ENCODE measurements at places on chromosomes 4 and X. TPM values are rescaled to one million over a fixed set of nuclear protein-coding genes. Genes with fewer than 3 reads are reported as not detected.
A peak's percentile ranks its signal among the peaks of the same experiment; 100 is the strongest.

Gene TADA2B
- polyA plus RNA-seq: 7.3 TPM

GRCh38 chrX:57596516-57596915 is 4.7 kb downstream of the ZXDB start:
- DNase-seq: no peak

Gene LANCL3
- polyA plus RNA-seq: not detected

Gene GJB1
- not detected for polyA plus RNA-seq

- no peak for DNase-seq
Measured at GRCh38 chr4:97475621-97476020, 667.7 kb downstream of the STPG2 start.

DNA sequence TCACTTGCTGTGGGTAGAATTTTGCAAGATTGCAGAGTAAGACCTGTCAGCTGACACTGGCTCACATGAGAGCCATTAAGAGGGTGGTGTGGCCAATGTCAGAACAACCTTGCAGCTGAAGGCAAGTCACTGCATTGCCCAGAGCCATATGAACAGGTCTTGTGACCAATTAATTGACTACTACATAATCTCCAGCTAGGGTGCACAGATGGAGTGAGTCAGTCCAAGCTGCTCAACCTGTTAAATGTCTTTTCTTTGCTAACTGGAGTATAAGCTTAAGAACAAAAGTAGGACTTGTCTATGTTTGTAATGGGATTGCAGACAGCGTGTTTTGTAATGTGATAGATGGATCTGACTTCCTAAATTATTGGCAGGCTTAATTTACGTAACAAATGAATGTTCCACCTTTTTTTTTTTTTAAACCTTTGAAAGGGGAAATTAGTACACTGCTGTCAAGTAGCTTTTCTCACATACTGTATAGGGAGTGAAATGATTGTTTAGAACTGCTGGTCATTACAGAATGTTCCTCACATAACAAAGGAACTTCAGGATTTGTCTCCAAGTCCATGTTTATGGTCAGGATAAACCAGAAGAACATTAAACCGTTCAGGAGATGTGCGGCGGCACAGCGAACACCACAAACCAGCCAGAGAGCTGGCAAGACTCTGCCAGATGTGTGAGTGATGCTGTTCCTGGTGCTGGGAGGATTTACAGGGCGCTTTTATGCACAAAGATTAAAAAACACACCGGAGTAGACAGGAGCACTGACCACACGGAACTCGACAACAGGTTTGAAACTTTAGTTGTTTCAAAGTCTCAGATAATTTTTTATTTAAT is 37.0 kb downstream of the FNIP2 start:
- no peak for DNase-seq

Gene CCDC158
- 0.10 TPM for polyA plus RNA-seq

- no peak for DNase-seq
Measured at GRCh38 chr4:110472583-110473329, 3.2 kb upstream of the ENPEP start.

DNA sequence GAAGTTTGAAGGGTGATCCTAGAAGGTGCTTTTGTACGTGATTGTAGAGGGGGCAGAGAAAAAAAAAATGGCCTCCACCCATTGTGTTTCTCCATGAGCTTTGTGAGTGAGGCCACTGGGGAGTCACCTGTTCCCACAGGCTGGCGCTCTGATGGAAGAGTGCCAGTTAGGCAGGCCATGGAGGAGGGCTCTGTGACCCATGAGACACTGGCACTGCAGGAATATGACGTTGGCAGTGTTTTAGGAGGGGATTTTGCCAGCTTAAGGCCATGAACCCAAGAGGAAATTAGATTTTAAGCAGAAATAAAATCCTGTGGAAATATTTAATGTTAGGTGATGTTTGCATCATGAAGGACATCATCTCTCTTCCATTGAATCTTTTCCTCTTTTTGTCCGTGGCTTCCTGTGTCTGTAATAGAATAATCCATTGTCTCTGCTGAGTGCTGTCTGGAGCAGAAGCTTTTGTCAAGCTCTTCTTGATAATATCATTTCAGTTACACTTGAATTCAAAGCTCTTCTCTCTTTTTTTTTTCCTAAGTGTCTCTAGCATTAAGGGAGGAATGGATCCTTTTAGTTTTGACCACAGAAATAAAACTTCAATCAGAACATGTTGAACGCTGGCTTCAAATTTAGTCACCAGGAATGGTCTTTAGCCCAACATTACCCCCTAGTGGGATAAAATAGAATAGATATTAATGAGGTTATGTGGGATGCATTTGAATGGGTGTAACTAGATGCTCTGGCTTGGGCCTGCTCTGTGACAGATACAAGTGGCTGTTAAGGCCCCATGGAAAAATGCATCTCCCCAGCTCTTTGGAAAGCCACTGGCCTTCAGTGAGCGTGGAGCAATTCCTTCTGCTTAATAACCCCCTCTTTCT is 41.0 kb upstream of the UCP1 start:
- no peak for DNase-seq

Gene KIAA1210
- polyA plus RNA-seq: not detected

DNA sequence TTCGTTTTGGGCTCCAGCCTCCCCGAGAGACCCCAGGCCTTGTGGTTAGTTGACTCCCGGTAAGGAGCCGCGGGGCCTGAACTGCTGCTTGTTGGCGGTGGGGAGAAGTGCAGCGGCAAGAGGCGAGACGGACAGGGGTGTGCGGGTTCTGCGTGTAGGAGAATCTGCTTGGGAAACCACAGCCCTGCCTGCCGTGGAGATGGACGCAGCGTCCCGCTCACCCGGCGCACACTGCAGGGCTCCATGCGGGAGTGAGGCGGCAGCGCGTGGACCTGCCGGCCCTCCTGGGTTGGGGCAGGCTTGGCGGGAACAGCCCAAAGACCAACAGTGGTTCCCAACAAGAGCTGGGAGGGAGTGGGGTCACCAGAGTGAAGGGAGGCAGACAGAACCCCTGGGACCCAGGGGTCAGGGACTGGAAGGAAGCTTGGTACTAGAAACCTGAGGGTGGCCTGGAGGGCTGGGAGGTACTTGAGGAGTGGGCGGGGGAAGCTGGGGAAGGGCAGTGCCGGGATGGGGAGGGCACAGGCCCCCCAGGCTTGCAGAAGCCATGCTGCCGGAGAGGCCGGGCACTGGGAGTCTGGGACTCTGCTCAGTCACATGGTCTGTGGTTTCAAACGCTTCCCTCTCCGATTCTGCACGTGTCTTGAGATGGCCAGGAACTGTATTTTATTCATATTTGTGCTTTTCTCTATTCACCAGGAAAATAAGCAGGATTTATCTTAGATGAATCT is 70.8 kb downstream of the RGS12 start:
- DNase-seq: no peak

DNA sequence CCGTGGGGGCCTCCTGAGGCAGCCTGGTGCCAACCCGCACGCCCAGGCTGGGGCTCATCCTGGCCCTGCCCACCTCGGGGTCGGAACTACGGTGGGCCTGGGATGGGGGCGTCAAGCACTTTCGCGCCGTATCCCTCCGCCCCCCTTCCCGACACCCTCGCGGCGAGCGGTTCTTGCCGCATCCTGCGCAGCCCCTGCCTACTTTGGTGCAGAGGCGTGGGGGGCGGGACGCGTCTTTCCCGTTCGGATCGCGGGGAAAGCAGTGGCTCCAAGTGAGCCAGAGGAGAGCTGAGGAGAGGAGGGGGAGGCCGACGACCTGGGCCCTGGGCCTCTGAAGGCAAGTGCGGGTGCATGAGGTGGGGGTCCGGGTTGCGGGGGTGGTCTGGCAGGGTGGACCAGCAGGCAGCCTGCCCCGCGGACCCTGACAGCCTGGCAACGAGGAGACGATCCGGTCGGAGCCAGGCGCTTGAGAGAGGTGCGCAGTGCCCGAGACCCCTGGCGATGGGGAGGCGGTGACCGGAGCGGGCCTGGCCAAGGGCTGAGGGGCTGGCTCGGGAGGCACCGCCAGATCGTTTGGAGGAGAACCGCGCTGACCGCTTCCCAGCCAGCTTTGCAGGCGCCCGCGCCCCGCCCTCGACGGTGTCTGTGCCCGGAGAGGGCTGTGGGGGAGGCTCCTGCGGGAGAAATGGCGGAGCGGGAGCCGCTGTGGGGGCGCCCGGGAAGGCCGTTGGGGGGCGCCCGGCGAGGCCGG is at the start of gene GPRASP2:
GPRASP2 (plus strand) TSS at position 233 of the 751 bp plus-strand sequence. CDS start 2,422 bp downstream, outside the sequence.
- DNase-seq: no peak

DNA sequence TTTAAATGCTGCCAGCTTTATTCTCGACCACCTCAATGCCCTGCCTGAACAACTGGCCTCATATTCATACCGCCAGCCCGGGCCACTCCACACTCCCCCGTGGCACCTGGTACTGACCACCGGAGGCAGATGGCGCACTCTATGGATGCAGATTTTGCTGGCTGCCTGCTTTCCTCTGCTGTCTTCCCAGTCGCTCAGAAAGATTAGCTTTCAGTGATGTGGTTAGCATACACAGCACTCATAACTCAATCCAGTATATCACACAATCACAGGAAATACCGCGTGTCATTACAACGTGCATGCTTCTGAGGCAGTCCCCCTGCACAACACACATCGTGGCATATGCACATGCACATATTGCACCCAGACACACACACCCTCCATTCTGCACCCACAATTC is 147.2 kb upstream of the BCOR start:
- DNase-seq: no peak

- DNase-seq: no peak
Measured at GRCh38 chrX:100358766-100359165, 51.3 kb downstream of the PCDH19 start.

- no peak for DNase-seq
Measured at GRCh38 chrX:124820738-124821137, 474.4 kb downstream of the SH2D1A start.

- DNase-seq: no peak
Measured at GRCh38 chr4:39169426-39169825, 12.9 kb upstream of the WDR19 start.

Gene FGFBP2
- not detected for polyA plus RNA-seq

Gene MAGEB6
- not detected for polyA plus RNA-seq

DNA sequence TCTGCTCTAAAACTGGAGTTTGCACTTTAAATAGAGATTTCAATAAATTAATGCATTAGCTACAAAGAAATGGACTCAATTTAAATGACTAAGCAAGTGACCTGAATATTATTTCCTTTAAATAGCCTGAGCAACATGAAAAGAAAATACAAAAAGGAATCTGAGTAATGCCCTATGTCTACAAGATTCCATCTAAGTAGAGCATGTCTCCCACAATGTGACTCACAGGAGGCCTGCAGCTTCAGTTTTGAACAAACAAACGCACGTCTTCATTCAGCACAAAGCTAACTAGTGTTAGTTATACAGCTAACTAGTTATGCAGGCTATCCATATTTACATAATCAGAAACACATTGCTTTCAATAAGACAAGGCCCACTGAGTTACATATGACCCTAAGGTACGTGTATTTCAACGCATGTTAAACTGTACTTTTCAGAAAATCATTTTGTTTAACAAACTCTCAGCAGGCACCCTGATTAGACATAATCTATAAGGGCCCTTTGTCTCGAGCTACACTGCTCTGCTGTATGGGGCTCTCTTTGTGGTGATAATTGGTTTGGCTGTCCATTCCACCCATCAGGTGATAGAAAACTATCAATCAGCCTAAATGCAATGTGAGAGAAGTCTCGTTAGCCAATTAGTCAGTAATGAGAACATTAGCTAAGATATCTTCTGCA is 116.5 kb downstream of the MAML3 start:
- peak; percentile 66 for DNase-seq

GRCh38 chr4:65825116-65825753 is 154.9 kb upstream of the EPHA5 start:
- no peak for DNase-seq

GRCh38 chr4:101355767-101356702 is 8.7 kb upstream of the PPP3CA start:
- no peak for DNase-seq

DNA sequence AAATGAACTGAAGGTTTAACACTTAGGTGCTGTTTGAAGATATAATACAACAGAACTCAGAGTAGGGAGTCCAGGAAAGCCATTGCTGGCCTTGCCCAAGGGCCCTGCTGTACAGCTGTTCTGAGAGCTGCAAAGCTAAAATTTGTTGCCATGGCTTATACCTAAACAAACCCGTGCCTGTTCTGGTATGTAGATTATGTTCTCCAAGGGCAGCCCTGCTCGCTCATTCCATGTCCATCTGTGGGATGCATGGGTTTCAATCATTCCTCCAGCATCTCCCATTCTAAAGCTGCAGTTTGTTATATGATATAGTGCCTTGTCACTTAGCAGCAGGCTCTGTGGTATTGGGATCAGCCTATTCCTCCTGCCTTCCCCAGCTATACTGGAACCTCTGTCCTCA is 80.8 kb upstream of the BMPR1B start:
- DNase-seq: no peak

GRCh38 chrX:68829582-68830418 is 979 bp downstream of the EFNB1 start:
- no peak for DNase-seq

GRCh38 chrX:153973127-153974002 is 811 bp downstream of the TMEM187 start:
- DNase-seq: no peak

Gene FAM9B
- not detected for polyA plus RNA-seq

GRCh38 chr4:85979276-85979675 is 380.6 kb downstream of the MAPK10 start:
- DNase-seq: no peak

DNA sequence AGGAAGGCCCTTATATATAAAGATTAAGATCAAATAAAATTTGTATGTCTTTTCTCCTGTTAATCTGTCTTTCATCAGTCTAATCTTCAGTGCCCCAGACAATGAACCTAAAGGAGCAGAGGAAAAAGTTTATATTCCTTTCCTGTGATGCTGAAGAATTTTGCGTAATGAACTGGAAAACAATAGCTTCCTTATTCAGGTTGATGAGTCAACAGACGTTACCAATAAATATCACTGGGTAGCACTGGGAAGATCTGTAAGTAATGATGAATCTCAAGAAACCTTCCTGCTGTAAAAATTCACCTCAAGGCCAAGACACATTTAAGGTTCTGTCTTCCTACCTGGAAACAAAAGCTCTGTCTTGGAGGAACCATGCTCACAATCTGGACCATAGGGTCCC is 25.5 kb downstream of the CDKN2AIP start:
- no peak for DNase-seq

GRCh38 chr4:152537881-152538280 is 2.0 kb upstream of the FBXW7 start:
- no peak for DNase-seq

Gene SHOX
- polyA plus RNA-seq: 22.8 TPM

DNA sequence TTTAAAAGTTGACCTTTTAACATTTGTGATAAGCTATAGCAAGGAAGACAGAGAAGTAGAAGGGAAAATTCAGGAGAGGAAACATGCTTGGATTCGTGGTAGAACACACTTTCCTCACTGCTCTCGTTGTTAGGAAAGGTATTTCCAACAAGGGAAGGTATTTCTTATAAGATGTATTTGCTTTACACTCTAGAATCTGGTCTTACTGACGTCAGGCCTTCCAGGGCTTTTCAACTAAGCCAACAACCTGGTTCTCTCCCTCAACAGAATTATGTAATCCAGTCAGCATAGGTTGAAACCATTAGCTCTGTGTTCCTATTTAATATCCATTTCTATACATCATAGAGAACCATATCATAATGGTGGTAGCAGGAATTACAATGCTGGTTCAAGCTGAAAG is 241.9 kb downstream of the SLC39A8 start:
- DNase-seq: no peak

- DNase-seq: no peak
Measured at GRCh38 chrX:18640686-18641085, 31.2 kb downstream of the RS1 start.

- DNase-seq: no peak
Measured at GRCh38 chr4:32440391-32440790, 1720.2 kb downstream of the PCDH7 start.
